Trophoblast cell (in vitro differentiated cells and primary cell): ENCODE measurements at places on chromosomes 13 and 19.

DNA sequence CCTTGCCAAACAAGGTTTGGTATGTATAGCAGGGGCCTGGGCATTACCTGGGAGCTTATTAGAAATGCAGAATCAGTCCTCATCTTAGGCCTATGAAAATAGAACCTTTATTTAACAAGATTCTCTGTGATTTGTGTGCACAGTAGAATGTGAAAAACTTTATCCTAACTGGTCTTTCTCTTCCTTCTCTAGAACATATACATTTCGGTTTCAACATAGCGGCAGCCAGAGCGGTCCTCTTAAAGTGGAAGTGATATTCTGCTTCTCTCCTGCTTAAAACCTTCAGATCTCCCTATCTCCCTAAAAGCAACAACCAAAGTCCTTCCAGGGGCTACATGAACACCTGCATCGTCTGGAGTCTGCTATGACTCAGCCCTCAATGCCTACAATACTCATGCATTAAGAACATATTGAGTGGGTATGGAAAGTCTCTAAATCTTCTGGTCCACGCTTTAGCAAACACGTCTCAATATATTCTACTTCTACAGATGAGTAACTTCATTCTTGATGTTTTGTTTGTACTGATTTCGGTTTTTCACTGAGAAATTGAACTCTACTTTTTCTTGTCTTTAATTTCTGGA is 84.5 kb downstream of the SPRY2 start:
- no peak for DNase-seq

DNA sequence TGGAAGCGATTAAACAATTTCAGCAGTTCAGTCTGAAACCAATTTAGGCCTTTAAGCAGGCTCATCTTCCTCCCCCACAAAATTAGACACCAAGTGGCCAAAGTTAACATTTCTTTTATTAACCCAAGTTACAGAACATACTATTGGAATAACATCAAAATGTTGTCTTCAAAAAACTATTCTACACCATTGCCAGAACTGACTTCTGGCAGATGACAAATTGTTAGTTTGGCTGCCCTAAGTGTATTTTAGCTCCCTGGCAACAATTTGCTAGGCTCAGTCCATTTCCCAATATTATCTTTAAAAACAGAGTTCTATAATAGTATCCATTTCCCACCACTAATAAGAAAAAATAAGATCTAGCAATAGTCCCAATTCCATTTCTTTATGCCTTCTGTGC is 107.8 kb downstream of the SGCG start:
- DNase-seq: no peak

- DNase-seq: no peak
These were observed 245.2 kb downstream of the DNAJC15 start for GRCh38 chr13:43268632-43269031.

DNA sequence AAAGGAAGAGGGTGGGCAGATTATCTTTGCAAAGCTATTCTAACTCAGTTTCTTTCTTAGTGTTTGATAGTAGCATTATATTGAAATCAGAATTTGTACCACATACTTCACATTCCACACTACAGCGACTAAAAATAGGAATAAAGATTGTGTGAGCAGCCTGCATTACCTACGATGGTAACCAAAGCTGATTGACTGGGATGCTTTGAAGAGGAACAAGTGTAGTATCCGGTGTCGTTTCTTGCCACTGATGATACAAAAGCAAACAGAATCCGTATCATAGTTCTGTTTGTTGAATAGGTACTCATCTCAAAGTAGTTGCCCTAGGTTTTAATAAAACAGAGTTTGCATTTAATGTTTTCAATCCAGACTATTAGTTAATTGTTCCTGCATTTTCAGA is 51.2 kb downstream of the FLT3 start:
- no peak for DNase-seq

DNA sequence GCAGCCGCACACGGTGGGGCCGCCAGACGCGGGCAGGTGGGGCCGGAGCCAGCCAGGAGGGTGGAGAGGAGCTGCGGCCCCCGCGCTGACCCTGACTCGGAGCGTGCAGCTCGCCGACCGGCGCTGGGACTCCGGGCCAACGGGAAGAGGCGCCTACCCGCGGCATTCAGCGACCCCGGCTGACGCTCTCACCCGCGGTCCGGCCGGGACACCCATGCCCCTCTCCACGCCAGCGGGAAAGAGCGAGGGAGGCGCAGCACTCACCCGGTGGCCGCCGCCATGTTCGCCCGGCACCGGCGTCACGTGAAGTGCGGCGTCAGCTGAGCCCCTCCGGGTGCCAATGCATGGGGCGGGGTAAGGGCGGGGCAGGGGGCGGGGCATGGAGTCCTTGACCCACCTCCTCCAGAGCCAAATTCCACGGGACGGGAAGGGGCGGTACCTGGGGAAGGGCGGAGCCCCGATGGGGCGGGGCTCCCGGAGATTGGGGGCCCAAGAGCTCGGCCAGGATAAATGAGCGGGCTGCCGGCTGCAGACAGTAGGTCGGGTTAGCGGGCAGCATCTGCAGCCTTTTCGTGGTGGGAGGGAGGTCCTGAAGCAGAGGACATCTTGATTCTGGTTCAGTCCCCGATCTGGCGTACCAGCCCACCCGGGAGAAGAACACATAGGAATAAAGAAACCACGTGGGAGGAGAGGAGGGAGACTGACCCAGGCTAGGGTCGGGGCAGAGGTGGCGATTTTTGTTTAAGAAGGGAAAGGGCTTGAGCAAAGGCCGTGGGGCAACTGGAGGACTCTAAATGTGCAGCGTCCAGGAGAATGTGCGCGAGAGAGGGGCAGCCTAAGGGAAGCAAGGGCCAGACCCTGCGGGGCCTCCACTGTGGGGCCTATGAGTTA is at the start of gene PEPD:
TSS of gene PEPD (minus strand) at position 312 of the 891 bp plus-strand sequence. CDS start at position 281, 31 bp downstream.
- DNase-seq: peak; percentile 69

DNA sequence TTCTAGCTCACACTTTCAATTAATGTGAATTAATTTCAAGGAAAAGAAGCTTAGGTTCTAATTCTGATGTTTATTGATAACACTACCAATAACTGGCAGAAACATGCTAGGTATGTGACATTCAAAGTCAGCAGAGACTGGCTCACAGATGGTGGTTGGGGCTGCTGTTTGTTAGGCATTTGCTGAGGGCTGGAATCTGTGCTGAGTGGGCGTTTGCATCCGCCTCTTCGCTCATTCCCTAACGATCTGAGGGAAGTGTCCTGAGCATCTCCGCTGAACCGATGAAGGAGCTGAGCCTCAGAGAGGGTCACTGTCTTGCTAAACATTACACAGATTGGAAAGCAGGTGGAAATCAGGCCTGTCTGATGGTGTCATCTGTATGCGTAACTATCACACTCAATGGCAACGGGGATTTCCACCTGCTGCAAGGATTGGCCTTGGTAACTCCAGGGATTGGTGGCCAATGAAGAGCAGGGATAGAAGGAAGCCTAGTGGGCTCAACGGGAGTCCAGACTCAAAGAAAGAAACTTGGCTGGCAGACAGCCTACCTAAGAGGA is 338.9 kb downstream of the TEX29 start:
- no peak for DNase-seq

GRCh38 chr13:37144661-37145060 is 39.2 kb upstream of the CSNK1A1L start:
- no peak for DNase-seq

- peak; percentile 79 for DNase-seq
These were observed 8.0 kb upstream of the POU2F2 start for GRCh38 chr19:42140125-42140754.

GRCh38 chr13:19151581-19152263 is 29.9 kb downstream of the TUBA3C start:
- no peak for DNase-seq

GRCh38 chr19:4154571-4155312 is 1.3 kb downstream of the CREB3L3 start:
- no peak for DNase-seq

- DNase-seq: no peak
These were observed 14.2 kb downstream of the PLEKHJ1 start for GRCh38 chr19:2221918-2222317.
